ENCODE measurements at places on chromosomes 2 and 18. TPM values are rescaled to one million over a fixed set of nuclear protein-coding genes. Genes with fewer than 3 reads are reported as not detected.

Gene DOCK10
- 41.2 TPM for total RNA-seq

Gene MROH2A
- total RNA-seq = 0.32 TPM

Gene RESP18
- total RNA-seq = not detected

Gene IL1B
- total RNA-seq = 2.3 TPM

Gene ABCG5
- not detected for total RNA-seq

Gene ZNF396
- total RNA-seq = 4.0 TPM

Gene REV1
- total RNA-seq = 134 TPM

Gene G6PC2
- not detected for total RNA-seq

Gene RAB17
- total RNA-seq = 1.7 TPM

Gene RGPD5
- total RNA-seq = 125 TPM

Gene PLEK
- 12.4 TPM for total RNA-seq

Gene SPEG
- total RNA-seq = 31.2 TPM

Gene VWC2L
- total RNA-seq = not detected

Gene GPAT2
- 1.8 TPM for total RNA-seq

Gene C2orf15
- total RNA-seq = 1.5 TPM

Gene RIOK3
- total RNA-seq = 74.9 TPM

Gene LOXHD1
- 1.2 TPM for total RNA-seq

Gene RND3
- 139 TPM for total RNA-seq

Gene EFEMP1
- total RNA-seq = 146 TPM

Gene NHEJ1
- 13.3 TPM for total RNA-seq

Gene LHCGR
- 5.6 TPM for total RNA-seq

Gene GPATCH11
- 10.5 TPM for total RNA-seq

Gene RPRM
- 5.6 TPM for total RNA-seq

Gene CRYBA2
- total RNA-seq = not detected

Gene CNGA3
- total RNA-seq = 0.85 TPM

Gene UGT1A3
- 1.2 TPM for total RNA-seq

Gene ZSWIM2
- total RNA-seq = 0.21 TPM

Gene GNAL
- total RNA-seq = 6.1 TPM

Gene KCNJ13
- 0.63 TPM for total RNA-seq

Gene LRP1B
- 13.3 TPM for total RNA-seq

Gene B3GNT7
- 1.3 TPM for total RNA-seq

Gene GPR55
- total RNA-seq = 0.05 TPM

Gene RHBDD1
- 73.5 TPM for total RNA-seq

Gene LRRC30
- 0.32 TPM for total RNA-seq

Gene GLI2
- total RNA-seq = 11.3 TPM

Gene STARD6
- total RNA-seq = 0.53 TPM

Gene PAX8
- total RNA-seq = 0.26 TPM

Gene DOK6
- total RNA-seq = 22.6 TPM

Gene CPO
- 0.53 TPM for total RNA-seq

Gene KIF5C
- total RNA-seq = 10.8 TPM

Gene SH3BP4
- total RNA-seq = 11.7 TPM

Gene AP1S3
- 10.0 TPM for total RNA-seq

Gene MORN2
- total RNA-seq = 15.3 TPM

Gene SLC38A11
- total RNA-seq = 0.85 TPM

Gene CNNM3
- 18.0 TPM for total RNA-seq

Gene EVA1A
- total RNA-seq = 7.1 TPM

Gene ING5
- 32.9 TPM for total RNA-seq

Gene TXNDC9
- 59.1 TPM for total RNA-seq

Gene IL36A
- not detected for total RNA-seq

Gene ADRA2B
- 1.6 TPM for total RNA-seq

Gene REG3G
- not detected for total RNA-seq

Gene TPRKB
- 48.2 TPM for total RNA-seq

Gene NEU2
- total RNA-seq = not detected

Gene SERPINB12
- total RNA-seq = not detected

Gene SGO2
- total RNA-seq = 18.0 TPM

Gene MAB21L4
- 0.42 TPM for total RNA-seq

Gene CD226
- total RNA-seq = 3.6 TPM

Gene ASB18
- total RNA-seq = not detected

Gene SPP2
- total RNA-seq = not detected
